ENCODE measurements at places on chromosomes 1 and 21.

- DNase-seq: no peak
Observed at GRCh38 chr1:101431956-101432510, 195.2 kb downstream of the S1PR1 start.

DNA sequence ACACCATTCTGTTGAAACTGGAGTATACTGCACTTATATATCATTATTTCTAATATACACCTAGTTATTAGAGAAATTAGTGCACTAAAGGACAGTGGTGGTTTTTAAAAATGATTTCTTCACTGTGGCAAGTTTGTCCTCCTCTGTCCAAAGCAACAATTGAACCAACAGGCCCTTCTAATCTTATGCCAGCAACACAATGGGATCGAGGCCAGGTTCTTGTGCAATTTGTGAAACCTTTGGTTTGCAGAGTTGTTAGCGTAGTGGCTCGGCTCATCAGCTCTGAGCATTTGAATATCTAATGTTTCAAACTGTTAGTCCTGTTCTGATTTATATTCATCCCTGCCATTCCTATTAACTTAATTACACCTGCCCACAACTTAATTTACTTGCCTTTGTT, 9.9 kb upstream of the LRRC39 start:
- no peak for DNase-seq

DNA sequence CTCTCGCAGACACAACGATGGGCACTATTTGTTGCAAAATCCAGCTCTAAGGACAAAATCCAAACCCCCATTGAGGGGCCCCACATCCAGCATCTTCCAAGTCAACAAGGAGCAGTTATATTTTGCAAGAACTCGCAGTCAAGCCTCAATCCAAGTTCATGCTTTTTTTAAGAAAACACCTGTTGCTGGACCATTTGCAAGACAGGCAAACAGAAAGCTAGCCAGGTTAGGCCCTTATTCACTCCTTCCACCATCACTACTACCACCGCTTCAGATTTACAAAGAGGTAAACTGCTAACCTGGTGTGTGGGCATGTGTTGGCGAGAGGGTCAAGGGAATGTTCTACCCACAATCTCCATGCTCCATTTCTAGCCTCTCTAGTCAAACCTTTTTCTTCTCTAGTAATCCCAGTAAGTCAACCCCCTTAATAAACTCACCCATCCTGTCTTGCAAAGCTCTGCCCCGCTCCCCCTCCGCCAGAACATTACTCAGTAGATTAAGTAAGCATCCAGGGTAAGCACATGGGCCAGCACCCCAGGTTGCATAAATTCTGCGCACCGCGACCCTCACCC, 703 bp downstream of the ERI3 start:
- DNase-seq: no peak

- no peak for DNase-seq
Observed at GRCh38 chr1:50969611-50970508, at the start of gene CDKN2C. Gene CDKN2C, plus strand, starts transcription at chr1:50970245. Its CDS starts 124 bp downstream, at chr1:50970369.

DNA sequence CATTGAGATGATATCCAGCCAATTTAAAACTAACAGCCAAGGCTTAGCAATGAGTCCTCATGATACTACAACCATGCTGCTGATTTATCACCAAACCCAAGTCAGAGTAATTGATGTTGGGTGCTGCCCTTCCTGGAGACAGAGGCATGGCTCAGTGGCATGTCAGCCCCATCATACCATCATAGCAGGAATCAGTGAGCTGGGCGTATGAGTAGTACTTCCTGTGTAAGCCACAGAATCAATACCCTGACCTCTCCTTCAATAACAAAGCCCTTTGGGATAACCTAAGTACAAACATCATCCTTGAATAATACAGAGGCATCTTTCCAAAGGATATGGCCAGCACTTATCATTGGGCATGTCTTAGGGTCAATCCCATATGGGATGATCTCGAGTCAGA, 3.0 kb upstream of the LCE1E start:
- no peak for DNase-seq

GRCh38 chr1:22584001-22584562, 20.8 kb downstream of the EPHA8 start:
- DNase-seq: no peak

DNA sequence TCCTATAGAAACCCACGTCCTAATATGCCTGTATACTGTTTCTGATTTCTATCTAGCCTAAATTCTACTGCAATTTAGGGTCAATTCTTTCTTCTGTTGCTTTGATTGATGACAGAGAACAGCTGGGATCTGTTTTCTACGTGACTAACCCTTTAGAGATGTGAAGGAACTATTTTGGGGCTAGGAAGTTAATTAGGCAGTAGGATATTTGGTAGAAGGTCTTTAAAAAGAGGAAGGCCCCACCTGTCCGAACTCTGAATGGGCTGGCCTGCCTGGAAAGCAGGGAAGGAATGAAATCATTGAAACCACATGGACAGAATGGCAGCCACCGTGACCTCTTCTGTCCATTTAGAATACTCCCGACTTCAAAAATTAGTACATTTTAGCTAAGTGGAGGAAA, 21.0 kb downstream of the EIF2D start:
- no peak for DNase-seq

DNA sequence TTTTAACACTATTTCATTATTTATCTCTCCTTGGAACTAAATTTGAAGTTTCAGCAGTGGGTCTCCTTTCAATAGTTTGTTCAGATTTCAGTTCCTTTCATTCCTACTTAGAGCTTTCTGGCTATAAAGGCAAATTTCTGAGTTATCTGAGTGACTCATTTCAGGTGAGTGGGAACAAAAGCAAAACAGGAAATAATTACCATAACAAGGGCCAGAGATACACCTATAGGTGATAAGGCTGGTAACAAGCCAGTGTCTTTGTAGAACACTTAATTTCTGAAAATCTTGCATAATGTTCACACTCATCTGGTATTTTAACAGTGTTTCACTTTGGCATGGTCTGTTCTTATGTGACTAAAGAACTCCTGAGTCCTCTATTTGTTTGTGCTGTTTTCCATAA, 64.5 kb upstream of the PRRC2C start:
- DNase-seq: no peak
